ENCODE measurements at places on chromosomes 13 and 19. TPM values are rescaled to one million over a fixed set of nuclear protein-coding genes. Genes with fewer than 3 reads are reported as not detected.

The LAIR1 gene
- 14.4 TPM for total RNA-seq

DNA sequence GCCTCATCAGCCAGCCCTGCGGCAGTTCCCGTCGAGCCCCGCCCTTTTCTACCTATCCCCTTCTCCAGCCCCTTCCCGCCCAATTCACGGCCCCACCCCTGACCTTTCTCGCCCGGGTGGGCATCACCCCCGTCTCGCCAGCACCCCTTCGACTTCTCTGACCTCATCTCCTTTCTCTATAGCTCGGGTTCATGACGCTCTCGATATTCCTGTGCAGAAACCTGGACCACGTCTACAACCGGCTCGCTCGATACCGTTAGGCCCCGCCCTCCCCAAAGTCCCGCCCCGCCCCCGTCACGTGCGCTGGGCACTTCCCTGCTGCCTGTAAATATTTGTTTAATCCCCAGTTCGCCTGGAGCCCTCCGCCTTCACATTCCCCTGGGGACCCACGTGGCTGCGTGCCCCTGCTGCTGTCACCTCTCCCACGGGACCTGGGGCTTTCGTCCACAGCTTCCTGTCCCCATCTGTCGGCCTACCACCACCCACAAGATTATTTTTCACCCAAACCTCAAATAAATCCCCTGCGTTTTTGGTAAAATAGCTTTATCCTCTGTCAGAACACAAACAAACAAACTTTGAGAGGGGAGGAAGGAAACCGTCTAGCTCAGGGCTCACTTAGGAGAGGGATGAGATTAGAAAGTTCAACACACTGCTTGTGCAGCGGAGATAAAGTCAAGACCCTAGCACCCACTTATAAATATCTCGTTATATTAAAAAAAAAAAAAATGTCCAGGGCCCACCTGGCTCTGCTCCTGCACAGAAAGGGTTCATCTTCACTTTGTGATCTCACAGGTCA lies 5.1 kb downstream of the CD37 start:
- DNase-seq: peak; percentile 58
- no peak overlapping the region for H3K4me3 ChIP-seq
- H3K27me3 ChIP-seq: no peaks in the 10 kb centered on the region
- H3K36me3 ChIP-seq: peaks cover 40% of the 10 kb centered on the region
- peak overlapping the region; percentile 17 for H3K27ac ChIP-seq

DNA sequence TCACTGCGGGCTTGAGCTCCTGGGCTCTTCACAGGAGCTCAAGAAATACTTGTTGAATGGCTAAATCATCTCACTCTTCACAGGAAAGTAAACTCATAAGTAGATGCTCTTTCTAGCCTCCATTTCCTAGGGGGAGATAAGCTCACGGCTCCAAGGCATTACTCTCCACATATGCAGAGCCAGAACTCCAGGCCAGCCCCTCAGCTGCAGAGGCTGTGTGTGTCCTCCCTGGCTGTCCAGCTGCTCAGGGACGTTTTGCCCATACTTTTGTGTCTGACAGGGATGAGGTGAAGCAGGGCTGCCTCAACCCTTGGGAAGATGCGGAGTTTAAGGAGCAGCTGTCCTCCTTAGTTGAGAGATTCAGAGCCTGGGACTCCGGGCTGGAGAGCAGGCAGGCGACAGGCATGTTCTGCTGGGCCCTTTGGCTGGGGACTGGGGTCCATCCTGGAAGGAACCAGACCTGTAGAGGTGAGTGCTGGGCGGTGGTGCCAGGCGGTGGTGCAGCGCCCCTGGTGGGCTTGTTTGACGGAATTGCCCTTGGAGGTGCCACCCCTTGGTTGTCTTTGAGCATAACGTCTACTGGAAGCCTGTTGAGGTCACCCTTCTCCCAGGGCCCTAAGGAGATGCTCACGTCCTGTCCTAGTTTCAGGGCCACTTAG lies 20.5 kb upstream of the SLC15A1 start:
- peaks cover 2% of the 10 kb centered on the region for H3K27me3 ChIP-seq
- no peak overlapping the region for H3K4me3 ChIP-seq
- H3K36me3 ChIP-seq: no peaks in the 10 kb centered on the region
- no peak for DNase-seq
- H3K4me1 ChIP-seq: no peaks in the 10 kb centered on the region

The FCAR gene
- total RNA-seq: 1.4 TPM

GRCh38 chr13:22121146-22121739 lies 450.4 kb downstream of the FGF9 start:
- H3K4me1 ChIP-seq: no peaks in the 10 kb centered on the region
- no peak for DNase-seq
- no peak overlapping the region for H3K27ac ChIP-seq
- H3K36me3 ChIP-seq: no peaks in the 10 kb centered on the region
- H3K4me3 ChIP-seq: no peak overlapping the region

- H3K27ac ChIP-seq: peak overlapping the region; percentile 92
- H3K27me3 ChIP-seq: no peaks in the 10 kb centered on the region
- H3K4me3 ChIP-seq: peak overlapping the region; percentile 78
- no peak for DNase-seq
Measured at GRCh38 chr13:24253520-24254145, 55.7 kb upstream of the C1QTNF9 start.

The PRTN3 gene
- total RNA-seq: not detected

GRCh38 chr19:18995804-18996241 lies 37.5 kb downstream of the SUGP2 start:
- no peaks in the 10 kb centered on the region for H3K27me3 ChIP-seq
- no peak for DNase-seq
- peaks cover 19% of the 10 kb centered on the region for H3K4me1 ChIP-seq

The WDR87 gene
- not detected for total RNA-seq

GRCh38 chr19:1313695-1314613 lies 28.3 kb downstream of the EFNA2 start:
- peaks cover 13% of the 10 kb centered on the region for H3K4me1 ChIP-seq
- no peaks in the 10 kb centered on the region for H3K36me3 ChIP-seq
- H3K27me3 ChIP-seq: peaks cover 26% of the 10 kb centered on the region
- no peak overlapping the region for H3K27ac ChIP-seq

The SIRT2 gene
- 67.8 TPM for total RNA-seq

- H3K4me3 ChIP-seq: no peak overlapping the region
- H3K27ac ChIP-seq: no peak overlapping the region
- no peak for DNase-seq
- H3K36me3 ChIP-seq: no peaks in the 10 kb centered on the region
- no peaks in the 10 kb centered on the region for H3K27me3 ChIP-seq
Measured at GRCh38 chr13:70623239-70623638, 515.0 kb upstream of the KLHL1 start.

DNA sequence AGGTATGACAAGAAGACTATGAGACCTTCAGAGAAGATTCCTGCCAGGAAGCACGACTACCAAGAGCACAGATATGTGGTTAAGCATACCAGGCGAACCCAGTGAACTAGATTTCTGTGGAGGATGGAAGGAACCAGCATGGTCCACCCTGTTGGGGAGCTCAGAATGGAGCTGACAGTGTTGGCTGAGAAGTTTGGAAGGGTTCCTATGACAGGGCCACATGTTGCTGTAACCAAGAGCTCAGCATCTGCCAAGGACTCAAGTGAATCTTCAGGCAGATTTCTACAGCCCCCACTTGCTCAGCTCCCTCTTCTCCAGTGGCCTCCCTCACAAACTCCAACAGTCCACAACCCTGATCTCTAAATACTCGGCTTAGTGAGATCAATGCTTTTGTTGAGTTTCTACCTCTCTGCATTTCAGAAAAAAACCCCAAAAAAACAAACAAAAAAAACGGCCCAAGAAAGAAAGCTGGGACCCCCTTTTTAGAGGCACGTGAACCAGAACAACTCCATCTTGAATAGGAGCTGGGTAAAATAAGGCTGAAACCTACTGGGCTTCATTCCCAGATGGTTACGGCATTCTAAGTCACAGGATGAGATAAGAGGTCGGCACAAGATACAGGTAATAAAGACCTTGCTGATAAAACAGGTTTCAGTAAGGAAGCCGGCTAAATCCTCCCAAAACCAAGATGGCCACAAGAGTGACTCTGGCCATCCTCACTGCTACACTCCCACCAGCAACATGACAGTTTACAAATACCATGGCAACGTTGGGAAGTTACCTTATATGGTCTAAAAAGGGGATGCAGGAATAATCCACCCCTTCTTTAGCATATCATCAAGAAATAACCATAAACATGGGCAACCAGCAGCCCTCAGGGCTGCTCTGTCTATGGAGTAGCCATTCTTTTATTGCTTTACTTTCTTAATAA lies 691.1 kb downstream of the UQCRFS1 start:
- H3K36me3 ChIP-seq: no peaks in the 10 kb centered on the region
- DNase-seq: no peak
- no peaks in the 10 kb centered on the region for H3K27me3 ChIP-seq
- H3K4me1 ChIP-seq: no peaks in the 10 kb centered on the region
- no peak overlapping the region for H3K4me3 ChIP-seq

GRCh38 chr13:112652512-112653070 lies 37.2 kb upstream of the ATP11A start:
- H3K4me3 ChIP-seq: no peak overlapping the region
- H3K27ac ChIP-seq: no peak overlapping the region
- no peaks in the 10 kb centered on the region for H3K4me1 ChIP-seq
- no peaks in the 10 kb centered on the region for H3K27me3 ChIP-seq
- H3K36me3 ChIP-seq: no peaks in the 10 kb centered on the region

All from CD4-positive, alpha-beta T cell (primary cell).